RWPE2 (cell line): ENCODE measurements at places on chromosomes 4 and X.

GRCh38 chr4:7867191-7867590, 72.5 kb downstream of the AFAP1 start:
- no peak for DNase-seq

DNA sequence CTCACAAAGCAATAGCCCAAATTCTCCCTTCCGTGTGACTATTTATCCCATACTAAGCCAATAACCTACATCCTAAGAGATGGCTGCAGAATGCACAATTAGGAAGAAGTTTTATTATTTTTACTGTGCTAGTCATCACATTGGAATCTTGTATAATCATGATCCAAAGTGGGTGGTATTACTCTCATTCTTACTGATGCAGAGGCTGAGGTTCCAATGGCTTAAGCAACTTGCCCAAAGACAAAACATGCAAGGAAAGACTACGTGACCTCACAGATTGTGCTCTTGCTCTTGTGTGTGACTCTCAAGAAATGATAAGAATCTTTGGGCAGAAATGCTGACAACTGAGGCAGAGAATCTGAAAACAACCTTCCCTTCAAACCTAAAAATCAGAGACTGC, 212.2 kb downstream of the LDB2 start:
- DNase-seq = no peak

DNA sequence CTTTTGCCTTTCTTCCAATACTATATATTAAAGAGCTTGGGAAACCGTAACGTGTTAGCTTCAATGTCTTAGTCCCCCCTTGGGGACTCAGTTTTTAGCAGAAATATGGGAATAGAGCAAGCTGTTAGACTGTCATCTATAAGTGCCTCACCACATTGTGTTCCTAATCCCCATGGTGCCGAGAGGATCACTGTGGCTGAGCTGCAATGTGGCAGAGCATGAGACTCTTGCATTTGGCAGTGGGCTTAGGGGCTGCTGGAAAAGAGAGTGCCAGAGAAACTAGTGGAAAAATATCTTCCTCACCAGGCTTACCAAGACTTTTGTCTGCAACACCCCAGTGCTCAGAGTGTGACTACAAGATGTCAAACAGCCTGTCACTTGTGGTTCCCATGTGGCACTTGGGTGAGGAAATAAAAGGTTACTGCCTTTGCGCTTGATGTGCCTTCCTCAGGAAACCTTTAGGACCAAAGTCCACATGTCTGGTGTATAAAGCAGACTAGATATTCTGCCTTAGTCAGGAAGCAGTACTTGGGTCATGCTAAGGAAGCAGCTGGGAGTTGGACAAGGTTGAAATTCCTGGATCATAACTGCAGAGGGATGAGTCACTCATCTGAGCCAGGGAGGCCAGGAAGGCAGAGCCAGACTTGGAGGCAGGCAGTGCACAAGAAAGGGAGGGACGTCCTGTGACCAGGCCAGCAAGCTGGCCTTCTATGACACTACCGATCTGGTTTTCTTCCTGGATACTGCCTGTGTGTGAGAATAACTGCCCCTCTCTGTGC, 9.7 kb upstream of the MAGEA4 start:
- DNase-seq = no peak

DNA sequence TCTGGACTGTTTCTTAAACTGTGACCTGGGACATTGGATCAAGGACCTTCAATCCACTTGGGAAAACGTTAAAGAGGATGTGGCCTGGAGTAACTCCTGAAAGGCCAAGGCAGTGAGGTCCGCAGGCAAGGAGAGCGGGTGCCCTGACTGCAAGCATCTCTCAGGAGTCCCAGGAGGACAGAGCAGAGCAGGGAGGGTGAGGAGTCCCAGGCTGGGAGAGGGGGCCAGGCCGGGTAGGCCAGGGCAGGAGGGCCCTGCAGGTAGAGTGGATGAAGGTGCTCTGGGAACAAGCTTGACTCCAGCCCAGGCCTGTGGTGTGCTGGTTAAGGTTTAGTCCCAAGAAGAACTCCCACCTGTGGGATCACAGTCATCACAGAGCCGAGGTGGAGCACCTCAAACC, 13.8 kb downstream of the PNMA6E start:
- no peak for DNase-seq

GRCh38 chrX:11781133-11781532, 23.1 kb downstream of the MSL3 start:
- DNase-seq = no peak

DNA sequence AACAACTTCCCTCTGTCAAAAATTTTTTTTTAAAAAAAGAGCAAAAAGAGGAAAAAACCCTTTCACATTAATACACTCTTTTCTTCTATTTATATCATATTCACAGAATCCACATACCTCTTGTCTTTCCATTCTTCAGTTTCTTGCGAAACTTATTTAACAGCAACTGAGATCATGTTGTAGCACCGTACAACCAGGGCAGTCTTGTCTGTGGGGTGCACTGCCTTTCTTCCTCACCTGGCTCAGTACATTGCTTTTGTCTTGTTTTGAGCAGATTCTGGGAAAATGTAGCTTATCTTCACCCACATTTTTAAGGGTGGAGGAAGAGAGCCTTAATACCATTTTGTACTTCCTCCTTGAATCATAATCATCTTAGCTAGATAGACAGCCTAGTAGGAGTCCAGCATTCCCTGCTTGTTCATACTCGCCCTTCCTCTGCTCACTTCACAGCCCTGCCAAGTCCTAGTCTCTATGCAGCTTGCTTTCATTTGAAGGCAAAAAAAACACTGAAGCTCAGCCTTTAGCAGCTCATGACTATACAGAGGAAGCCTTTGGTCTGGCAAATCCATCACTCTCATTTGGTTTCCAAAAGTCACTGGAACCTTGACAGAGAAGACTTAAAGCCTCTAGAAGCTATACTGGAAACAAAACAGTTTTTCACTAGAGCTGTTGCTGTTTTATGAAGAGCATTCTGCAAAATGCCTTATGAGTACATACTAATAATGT, 140.6 kb upstream of the BANK1 start:
- peak; percentile 57 for DNase-seq

DNA sequence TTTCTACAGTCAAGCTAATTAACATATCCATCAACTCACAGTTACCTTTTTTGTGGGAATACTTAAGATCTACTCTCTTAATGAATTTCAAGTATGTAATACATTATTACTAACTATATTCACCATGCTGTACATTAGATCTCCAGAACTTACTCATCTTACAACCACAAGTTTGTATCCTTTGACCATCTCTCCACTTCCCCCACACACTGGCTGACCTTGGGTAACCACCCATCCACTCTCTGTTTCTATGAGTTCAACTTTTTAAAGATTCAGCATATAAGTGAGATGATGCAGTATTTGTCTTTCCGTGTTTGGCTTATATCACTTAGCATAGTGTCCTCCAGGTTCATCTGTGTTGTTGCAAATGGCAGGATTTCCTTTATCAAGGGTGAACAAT, 30.5 kb upstream of the MAGED1 start:
- DNase-seq = no peak

- no peak for DNase-seq
Measured at GRCh38 chr4:153024466-153024865, 88.3 kb downstream of the FHDC1 start.
